ENCODE measurements at places on chromosomes 5 and 9. TPM values are rescaled to one million over a fixed set of nuclear protein-coding genes. Genes with fewer than 3 reads are reported as not detected.

Gene KLF9
- 35.4 TPM for total RNA-seq

DNA sequence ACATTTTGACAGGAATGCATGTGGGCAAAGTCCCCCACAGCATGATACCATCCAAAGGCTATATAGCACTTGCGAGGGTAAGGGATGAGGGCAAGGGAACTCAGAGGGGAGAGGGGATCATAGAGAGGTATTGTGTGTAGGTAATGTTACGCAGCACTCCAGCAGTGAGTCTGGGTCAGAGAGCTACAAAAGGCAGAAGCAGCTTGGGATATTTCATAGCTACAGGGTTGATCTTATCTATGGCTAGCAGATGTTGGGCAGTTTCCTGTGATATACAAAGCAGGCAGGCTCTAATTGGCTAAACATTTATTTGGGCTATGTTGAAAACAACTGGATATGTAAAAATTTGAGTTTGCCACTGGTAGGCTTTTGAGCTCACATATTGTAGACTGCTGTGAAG lies 17.8 kb upstream of the SLCO4C1 start:
- DNase-seq: no peak
- H3K36me3 ChIP-seq: no peaks in the 10 kb centered on the region
- H3K4me3 ChIP-seq: no peak overlapping the region
- H3K4me1 ChIP-seq: no peaks in the 10 kb centered on the region
- H3K27ac ChIP-seq: no peak overlapping the region
- no peaks in the 10 kb centered on the region for H3K27me3 ChIP-seq

DNA sequence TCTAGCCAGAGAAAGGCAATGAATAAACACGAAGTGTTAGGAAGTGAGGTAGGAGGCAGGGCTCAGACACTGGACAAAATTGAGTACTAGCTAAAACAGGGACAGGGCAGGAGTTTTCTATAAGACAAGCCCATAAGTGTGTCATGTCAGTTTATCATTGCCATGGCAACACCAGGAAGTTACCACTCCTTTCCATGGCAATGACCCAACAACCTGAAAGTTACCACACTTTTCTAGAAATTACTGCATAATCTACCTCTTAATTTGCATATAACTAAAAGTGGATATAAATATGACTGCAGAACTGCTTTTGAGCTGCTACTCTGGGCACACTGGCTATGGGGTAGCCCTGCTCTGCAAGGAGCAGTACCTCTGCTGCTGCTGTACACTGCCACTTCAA lies 442.5 kb upstream of the COX7C start:
- no peaks in the 10 kb centered on the region for H3K36me3 ChIP-seq
- DNase-seq: peak; percentile 3
- H3K27me3 ChIP-seq: no peaks in the 10 kb centered on the region
- no peak overlapping the region for H3K27ac ChIP-seq
- no peak overlapping the region for H3K4me3 ChIP-seq
- no peaks in the 10 kb centered on the region for H3K4me1 ChIP-seq

- H3K27ac ChIP-seq: no peak overlapping the region
- H3K36me3 ChIP-seq: peaks cover 8% of the 10 kb centered on the region
- DNase-seq: no peak
- H3K27me3 ChIP-seq: no peaks in the 10 kb centered on the region
- H3K4me3 ChIP-seq: no peak overlapping the region
- peaks cover 11% of the 10 kb centered on the region for H3K4me1 ChIP-seq
These were observed 72.1 kb downstream of the LRSAM1 start for GRCh38 chr9:127523312-127523851.

- no peak for DNase-seq
- no peak overlapping the region for H3K4me3 ChIP-seq
- no peak overlapping the region for H3K27ac ChIP-seq
- H3K36me3 ChIP-seq: no peaks in the 10 kb centered on the region
- H3K4me1 ChIP-seq: no peaks in the 10 kb centered on the region
- H3K27me3 ChIP-seq: peaks cover 15% of the 10 kb centered on the region
These were observed 74.5 kb upstream of the CCNG1 start for GRCh38 chr5:163362840-163363371.

Gene WNT8A
- total RNA-seq: not detected

Gene SPINK13
- not detected for total RNA-seq

- peaks cover 13% of the 10 kb centered on the region for H3K27me3 ChIP-seq
- no peaks in the 10 kb centered on the region for H3K36me3 ChIP-seq
- H3K4me1 ChIP-seq: no peaks in the 10 kb centered on the region
- DNase-seq: no peak
These were observed 177.5 kb downstream of the EBF1 start for GRCh38 chr5:158922263-158922592.

DNA sequence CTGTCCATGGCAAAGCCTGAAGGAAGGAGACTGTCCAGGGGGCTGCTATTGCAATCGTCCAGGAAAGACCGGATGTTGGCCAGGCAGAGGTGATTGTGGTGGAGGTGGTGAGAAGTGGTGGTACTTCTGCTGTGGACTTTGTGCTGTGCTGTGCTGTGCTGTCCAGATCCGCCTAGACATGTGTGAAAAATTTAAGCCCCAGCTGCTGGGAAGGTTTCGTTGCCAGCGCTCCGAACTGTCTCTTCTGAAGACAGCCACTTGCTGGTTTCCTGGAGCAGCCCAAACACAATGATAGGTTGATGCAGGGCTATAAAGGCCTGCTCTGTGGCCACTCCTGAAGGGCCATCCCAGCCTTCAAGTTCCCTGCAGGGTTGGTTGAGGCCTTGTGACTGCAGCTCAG lies 223.0 kb upstream of the MPDZ start:
- no peaks in the 10 kb centered on the region for H3K36me3 ChIP-seq
- H3K4me1 ChIP-seq: no peaks in the 10 kb centered on the region
- no peak overlapping the region for H3K4me3 ChIP-seq
- no peaks in the 10 kb centered on the region for H3K27me3 ChIP-seq
- DNase-seq: no peak

Gene HNRNPA0
- 38.2 TPM for total RNA-seq

DNA sequence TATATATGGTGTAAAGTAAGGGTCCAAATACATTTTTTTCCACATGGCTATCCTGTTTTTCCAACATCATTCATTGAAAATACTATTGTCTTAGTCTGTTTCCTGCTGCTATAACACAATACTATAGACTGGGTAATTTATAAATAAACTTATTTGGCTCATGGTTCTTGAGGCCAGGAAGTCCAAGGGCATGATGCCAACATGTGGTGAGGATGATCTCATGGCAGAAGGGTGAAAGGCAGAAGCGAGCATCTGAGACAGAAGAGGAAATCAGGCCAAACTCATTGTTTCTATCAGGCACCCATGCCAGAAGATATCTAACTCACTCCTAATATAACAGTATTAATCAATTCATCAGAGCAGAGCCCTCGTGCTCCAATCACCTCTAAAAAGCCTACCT lies 42.6 kb downstream of the ANKRD55 start:
- peaks cover 14% of the 10 kb centered on the region for H3K4me1 ChIP-seq
- DNase-seq: peak; percentile 19
- no peak overlapping the region for H3K4me3 ChIP-seq
- H3K27ac ChIP-seq: no peak overlapping the region
- H3K27me3 ChIP-seq: no peaks in the 10 kb centered on the region

DNA sequence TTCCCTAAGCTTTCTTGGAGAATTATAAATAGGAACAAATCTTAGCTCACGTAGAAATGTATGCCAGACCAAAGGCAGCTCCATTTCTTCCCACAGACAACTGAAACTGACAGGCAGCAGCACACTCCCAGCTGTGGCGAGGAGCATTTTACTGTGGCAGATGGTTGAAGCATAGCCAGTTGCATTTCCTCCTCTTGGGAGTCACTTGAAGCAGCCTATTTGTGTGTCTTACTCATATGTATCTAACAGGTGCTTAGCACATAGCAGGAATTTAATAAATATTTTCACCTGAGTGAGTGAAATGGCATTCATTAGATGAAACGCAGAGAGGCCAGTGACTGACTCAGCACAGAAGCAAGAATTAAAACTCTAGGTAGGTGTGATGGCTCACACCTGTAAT lies 12.3 kb upstream of the MTMR12 start:
- no peaks in the 10 kb centered on the region for H3K4me1 ChIP-seq
- no peaks in the 10 kb centered on the region for H3K27me3 ChIP-seq
- no peak overlapping the region for H3K4me3 ChIP-seq
- DNase-seq: no peak

GRCh38 chr5:177367981-177368868 lies 10.5 kb downstream of the RGS14 start:
- H3K36me3 ChIP-seq: peaks cover 8% of the 10 kb centered on the region
- H3K4me1 ChIP-seq: peaks cover 71% of the 10 kb centered on the region
- H3K27me3 ChIP-seq: no peaks in the 10 kb centered on the region
- no peak for DNase-seq
- H3K27ac ChIP-seq: no peak overlapping the region

GRCh38 chr5:167716126-167716775 lies 575.2 kb upstream of the WWC1 start:
- no peaks in the 10 kb centered on the region for H3K27me3 ChIP-seq
- no peak for DNase-seq
- H3K4me3 ChIP-seq: no peak overlapping the region
- no peaks in the 10 kb centered on the region for H3K4me1 ChIP-seq
- H3K36me3 ChIP-seq: no peaks in the 10 kb centered on the region

All from activated T-cell treated with anti-CD3 and anti-CD28 coated beads, Interleukin-2, amount 50 U/mL, for 72 hours (primary cell).